GM13976 (cell line): ENCODE measurements at places on chromosomes 7 and 10.
A peak's percentile ranks its signal among the peaks of the same experiment; 100 is the strongest.

DNA sequence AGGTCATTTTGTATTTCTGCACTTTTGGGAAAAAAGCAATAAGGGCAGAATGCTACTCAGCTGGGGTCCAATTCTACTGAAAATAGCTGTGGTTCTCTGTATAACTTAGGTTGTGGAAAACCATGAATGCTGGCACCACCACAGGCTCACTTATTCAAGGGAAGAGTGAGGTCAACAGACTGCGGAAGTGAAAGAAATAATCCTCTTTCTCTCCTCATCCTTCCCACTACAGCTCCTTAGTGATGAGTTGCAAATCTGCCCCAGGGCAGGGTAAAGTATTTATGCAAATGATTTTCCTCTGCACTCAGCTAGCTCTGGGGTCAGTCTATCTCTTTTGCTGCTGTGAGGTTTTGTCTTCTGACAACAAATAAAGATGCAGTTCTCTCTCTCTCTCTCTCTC is 74.1 kb upstream of the PTPRZ1 start:
- DNase-seq, result no peak

GRCh38 chr7:77702968-77703472 is 6.8 kb downstream of the RSBN1L start:
- DNase-seq, result no peak

DNA sequence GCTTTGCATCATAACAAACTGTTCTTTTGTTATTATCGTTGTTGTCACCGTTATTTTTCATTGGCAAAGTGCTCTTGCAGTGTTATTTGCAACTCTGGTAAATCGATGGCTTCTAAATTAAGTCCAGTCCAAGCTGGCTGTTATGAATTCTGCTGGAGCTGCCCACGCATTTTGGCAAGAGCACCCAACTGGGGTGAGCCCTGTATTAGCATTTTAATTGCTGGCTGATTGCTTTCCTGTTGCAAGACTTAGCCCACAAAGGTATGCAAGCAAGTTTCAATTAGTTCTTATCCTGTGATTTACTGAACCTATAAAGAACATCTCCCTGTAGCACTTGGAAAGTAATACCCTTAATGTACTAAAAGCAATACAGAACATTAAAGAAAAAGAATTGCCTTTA is 226.8 kb downstream of the ACTR3B start:
- no peak for DNase-seq

DNA sequence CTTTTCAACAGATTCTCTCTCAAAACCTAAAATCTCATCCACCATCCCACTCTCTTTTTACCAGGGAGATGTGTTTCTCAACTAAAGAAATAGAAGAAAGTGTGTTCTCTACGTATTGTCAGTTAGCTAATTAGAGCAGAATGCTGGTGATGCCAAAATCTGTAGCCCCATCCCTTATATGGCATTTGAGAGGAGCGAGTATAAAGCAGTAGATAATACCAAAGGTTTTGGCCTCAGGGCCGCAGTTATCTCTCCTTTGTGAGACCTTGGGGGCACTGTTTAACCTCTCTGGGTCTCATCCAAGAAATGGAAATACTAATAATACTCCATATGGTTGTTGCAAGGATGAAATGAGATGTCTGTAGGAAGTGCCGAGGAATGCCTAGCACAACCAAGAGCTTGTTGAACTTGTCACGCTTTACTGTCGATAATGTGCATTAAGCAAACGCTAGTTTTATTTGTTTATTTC is 456 bp upstream of the DLD start:
- DNase-seq, result peak; percentile 35

DNA sequence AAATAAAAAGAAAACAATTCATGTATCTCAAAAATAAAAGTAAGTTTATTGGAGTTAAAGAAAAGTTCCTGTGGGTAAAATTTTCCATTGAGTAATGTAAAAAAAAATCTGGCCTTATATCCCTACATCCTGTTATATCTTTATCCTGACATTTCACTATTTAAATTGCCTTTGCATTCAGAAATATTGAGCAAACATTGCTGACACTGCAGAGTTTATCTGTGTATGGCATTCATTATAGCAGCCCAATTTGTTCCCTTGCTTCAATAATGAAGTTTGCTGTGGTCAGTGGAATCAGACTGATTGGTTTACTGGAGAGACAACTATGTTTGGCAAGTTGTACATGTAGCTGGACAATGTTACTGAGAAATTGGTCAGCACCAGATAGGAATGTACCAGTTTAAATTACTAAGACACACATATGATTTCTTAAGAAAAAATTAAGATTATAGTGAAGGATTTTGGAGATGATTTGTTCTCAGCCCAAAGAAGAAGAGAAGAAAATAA is 271.7 kb downstream of the ANKRD7 start:
- DNase-seq, result no peak

GRCh38 chr10:71036297-71036966 is 148.1 kb upstream of the PCBD1 start:
- no peak for DNase-seq

DNA sequence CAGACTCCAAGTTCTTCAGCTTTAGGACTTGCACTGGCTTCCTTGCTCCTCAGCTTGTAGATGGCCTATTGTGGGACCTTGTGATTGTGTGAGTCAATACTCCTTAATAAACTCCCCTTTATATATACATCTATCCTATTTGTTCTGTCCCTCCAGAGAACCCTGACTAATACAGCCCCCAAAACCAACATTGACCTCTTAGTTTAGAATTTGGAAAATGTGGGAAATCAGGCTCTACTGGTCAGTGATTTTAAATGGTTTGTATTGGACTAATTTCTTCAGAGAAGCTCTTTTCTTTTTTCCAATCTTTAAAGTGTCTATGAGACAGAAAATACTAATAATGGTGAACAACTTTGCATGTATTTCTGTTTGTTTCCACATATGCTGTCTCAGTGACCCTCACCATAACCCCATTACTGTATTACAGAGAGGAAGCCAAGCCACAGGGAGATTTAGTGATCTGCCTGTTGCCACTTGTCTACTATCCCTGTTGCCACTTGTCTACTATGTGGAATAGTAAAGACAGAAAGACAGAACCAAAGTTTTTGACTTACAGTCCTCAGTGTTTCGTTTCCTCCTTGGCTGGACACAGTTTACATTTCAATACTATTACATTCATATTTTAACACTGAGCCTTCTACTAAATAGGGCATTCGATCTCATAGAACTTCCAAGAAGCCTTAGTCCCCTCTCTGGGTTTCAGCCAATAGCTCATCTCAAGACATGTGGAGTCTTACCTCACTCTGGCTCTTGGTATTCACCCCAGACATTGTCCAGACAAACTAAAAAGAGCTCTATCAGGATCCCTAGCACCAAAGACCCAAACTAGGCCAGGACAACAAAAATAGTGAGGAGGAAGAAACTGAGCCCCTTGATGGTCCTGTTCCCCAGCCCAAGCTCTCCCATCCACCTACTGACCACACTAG is 121.0 kb downstream of the AKR1D1 start:
- DNase-seq, result no peak

DNA sequence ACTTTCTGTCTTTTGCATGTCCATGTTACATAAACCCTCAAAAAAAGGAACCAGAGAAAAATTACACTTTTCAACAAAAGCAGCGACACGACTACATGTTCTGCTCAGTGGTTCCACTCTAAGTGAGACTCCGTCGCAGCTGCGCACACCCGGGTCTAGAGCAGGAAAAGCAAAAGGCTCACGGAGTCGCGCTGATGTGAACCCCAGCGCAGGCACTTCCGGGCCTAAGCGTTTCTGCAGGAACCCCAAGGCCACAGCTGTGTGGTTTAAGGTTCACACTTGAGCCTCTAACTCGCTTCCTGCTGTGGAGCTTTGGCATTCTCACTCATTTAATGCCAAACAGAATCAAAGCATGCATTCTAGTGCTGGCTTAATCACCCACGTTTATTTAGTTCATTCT is 240.3 kb downstream of the DNAJB6 start:
- no peak for DNase-seq

DNA sequence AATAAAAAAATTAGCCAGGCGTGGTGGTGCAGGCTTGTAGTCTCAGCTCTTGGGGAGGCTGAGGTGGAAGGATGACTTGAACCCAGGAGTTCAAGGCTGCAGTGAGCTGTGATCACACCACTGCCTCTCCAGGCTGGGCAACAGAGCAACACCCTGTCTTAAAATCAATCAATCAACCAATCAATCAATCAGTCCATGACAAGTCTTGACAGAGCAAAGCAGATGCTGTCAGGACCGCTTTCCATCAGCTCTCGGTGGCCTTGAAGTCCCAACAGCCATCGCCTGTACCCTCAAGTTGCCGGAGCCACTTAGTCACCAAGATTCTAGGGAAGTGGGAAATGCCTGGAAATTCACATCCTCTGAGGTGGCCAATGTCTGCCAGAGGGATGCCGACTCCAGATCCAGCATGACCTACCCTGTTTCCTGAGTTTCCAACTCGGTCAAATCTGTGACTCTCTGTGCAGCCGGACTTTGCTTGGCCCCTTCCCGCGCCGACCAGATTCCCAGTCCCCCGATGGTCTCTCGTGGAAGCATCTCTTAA is 871 bp upstream of the CCL24 start:
- no peak for DNase-seq

- no peak for DNase-seq
Measured at GRCh38 chr10:80814147-80814652, 276.5 kb downstream of the SH2D4B start.

GRCh38 chr10:80894311-80894791 is 356.6 kb downstream of the SH2D4B start:
- no peak for DNase-seq

- no peak for DNase-seq
Measured at GRCh38 chr7:126803990-126804389, 448.8 kb downstream of the GRM8 start.

- DNase-seq, result no peak
Measured at GRCh38 chr10:10528563-10528910, 489.1 kb upstream of the CELF2 start.

DNA sequence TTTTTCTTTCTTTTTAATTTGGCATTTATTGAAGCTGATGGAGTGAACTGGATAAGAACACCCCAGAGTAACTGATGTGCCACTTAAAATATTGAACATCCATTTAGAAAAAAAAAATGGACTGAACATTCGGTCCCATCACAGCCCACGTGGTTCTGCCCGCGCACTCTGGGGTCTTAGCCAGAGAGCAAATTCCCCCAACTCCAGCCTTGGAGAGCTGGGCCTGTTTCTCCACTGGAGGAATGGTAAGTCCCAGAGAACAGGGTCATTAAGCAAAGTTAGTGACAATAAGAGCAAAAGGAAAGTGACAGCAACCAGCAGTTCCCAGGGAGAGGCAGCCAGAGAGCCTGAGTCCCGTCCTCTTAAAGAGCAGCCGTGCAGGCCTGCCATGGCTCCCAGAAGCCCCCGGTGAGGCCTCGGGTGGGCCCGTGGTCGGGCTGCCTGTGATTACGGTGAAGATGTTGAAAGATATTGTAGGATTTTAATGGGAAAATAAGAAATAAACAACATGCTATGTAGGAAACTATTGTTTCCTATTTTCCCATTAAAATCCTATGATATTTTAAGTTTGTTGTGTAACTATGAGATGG is 487.9 kb upstream of the MKI67 start:
- no peak for DNase-seq

GRCh38 chr7:80047032-80047431 is 87.6 kb upstream of the GNAI1 start:
- no peak for DNase-seq

GRCh38 chr7:125355899-125356298 is 426.3 kb upstream of the POT1 start:
- no peak for DNase-seq

GRCh38 chr7:127091620-127092019 is 161.1 kb downstream of the GRM8 start:
- no peak for DNase-seq

DNA sequence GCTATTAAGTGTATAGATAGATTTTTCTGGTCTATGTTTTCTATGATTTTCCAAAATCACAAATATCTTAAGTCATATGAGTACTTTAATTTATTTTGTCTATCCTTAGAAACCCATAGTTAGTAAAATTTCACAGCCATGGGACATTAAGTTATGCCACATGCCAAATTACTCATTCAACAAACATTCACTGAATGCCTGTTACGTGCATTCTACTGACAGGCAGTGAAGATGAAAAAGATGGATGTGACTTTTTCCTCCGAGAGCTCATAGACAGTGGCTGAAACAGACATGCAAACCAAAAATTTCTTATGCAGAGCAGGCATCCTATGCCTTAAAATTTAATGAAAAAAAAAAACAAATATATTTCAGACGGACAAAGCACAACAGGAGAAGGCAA is 84.9 kb downstream of the CHRM2 start:
- no peak for DNase-seq

DNA sequence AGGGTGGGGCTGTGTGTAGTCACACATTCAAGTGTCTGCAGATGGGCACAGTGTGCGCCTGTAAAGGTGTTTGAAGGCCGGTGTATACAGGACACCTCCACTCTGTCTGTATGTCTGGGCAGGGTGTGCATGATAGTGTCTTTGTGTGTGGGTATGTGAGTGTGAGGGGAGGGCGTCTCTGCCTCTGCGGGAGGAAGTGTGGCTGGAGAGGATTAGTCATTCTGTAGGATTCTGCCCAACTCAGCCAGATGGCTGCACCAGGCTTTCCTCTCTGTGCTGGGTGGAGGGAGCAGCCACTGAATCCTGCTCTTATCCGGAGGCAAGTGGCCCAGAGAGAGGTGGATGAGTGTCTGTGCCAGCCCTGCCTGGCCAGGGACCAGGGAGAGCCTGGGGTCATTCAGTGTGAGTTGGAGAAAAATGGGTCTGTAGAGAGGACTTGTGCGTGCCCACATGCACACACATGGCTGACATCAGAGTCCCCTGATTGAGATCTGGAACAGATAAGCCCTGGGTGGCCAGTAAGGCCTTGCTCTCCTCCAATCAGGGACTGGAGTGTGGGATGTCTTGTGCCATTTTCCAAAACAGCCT is 1.7 kb downstream of the SFXN3 start:
- DNase-seq, result no peak

DNA sequence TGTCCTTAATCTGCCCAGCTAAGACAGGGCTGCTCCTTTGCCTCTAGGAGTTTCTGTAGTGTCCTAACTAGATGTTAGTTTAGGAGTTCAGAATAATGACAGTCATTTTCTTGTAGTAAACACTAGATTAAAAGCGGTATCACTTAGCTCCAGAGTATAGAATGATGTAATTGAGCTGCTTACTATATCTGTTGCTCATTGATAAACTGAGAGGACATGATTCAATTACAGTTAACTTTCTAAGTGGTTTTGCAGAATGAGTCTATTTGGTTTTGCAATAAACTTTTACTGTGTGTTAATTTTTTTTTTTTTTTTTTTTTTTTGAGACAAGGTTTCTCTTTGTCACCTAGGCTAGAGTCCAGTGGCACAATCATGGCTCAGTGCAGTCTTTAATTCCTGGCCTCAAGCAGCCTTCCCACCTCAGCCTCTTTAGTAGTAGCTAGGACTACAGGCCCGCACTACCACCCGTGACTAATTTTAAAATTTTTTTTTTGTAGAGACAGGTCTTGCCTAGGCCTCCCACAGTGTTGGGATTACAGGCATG is 1.8 kb downstream of the STMP1 start:
- no peak for DNase-seq

DNA sequence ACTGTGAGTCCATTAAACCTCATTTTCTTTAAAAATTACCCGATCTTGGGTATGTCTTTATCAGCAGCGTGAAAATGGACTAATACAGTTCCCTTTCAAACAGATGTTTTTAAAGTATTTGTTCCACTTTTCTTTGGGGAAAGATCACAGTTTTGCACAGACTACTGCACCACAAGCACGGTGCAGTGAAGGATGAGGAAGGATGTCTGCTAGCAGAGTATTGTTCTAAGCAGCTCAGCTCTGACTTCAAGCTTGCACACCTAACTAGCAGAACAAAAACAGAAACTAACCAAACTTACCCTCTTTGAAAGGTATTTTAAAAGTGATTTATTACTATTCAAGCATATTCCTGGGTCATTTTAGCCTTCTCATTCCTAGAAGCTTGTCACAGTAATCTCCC is 20.0 kb downstream of the THNSL1 start:
- DNase-seq, result no peak

- DNase-seq, result no peak
Measured at GRCh38 chr7:103905997-103906396, 83.5 kb downstream of the RELN start.
